ENCODE measurements at places on chromosomes 3 and 15.

- DNase-seq: no peak
Measured at GRCh38 chr3:108461661-108462111, 48.7 kb downstream of the MYH15 start.

DNA sequence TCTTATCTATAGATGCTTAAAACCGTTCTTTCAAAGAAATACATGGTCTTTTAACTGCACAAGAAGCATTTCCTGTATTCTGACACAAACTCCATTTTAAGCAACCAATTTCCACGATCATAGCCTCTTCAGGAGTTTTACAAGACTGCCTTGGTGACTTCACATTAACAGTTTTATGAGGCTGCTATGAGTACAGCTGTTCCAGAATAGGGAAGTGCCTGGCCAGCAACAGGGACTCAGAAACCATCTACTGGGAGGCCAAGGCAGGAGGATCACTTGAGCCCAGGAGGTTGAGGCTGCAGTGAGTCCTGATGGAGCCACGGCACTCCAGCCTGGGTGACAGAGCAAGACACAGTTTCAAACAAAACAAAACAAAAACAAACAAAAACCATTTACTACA, 78.4 kb downstream of the B3GNT5 start:
- DNase-seq: no peak

DNA sequence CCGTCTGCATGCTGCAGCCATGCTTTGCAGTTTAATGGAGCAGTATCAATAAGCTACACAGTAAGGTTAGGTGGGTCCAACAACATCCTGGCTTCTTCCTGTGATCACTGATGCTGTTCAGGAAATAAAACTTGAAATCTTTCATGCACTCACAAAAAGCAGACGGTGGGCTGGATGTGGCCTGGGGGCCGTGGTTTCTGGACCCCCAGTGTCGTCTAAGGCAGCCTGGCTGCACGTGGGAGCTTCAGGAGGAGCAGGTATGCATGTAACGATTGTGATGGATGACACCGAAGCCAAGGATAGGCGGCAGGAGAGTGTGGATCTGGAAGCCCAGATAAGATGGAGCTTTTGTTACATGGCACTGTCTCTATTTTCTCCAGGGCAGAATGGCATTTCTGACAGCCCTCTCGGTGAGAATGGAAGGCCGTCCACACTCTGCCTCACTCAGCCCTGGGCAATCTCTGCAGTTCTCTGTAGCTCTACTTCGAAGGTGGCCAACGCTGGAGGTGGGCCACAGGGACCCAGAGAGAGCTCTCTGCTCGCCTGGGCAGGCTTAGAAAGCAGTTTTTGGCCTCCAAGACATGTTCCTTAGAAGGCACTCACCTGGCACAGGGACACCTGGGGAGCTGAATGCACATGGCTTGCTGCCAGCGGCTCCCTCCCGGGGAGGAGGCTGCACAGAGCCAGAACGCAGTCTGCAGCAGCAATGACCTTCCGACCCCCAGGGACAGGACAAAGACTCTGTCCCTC, 46.4 kb upstream of the IQSEC1 start:
- DNase-seq: no peak

DNA sequence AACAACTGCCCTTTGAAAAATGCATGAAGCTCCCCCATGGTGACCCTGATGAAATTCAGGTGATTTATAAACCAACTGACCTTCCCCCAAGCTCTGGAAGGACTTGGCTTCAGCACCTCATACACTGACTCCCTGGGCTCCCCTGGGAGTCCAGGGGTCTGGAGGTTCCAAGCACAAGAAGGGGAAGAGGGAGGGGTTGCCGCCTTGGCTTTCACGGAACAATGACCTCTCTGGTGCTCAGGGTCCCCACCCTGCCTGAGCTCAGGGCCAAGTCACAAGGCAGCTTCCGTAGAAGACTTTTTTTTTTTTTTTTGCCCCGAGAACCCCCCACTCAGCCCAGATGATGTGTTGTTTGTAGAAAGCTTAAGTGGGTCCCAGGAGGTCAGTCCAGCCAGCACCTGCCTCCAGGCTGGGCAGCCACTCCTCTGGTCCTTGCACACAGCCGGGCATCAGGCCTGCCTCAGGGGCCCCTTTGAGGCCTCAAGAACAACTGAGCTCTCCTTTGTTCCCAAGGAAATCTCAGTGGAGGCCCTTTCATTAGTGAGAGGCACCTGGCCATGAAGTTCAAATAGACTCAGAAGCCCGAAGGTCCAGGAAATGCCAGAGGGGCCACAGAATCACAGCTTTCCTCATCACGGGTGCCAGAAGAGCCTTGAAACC, 14.0 kb upstream of the ALAS1 start:
- no peak for DNase-seq

GRCh38 chr3:51720292-51721061, 13.6 kb downstream of the GRM2 start:
- DNase-seq: no peak

GRCh38 chr3:44555723-44556122, 730 bp downstream of the ZKSCAN7 start:
- no peak for DNase-seq

- no peak for DNase-seq
Measured at GRCh38 chr3:119427669-119428068, 35.7 kb downstream of the TMEM39A start.

DNA sequence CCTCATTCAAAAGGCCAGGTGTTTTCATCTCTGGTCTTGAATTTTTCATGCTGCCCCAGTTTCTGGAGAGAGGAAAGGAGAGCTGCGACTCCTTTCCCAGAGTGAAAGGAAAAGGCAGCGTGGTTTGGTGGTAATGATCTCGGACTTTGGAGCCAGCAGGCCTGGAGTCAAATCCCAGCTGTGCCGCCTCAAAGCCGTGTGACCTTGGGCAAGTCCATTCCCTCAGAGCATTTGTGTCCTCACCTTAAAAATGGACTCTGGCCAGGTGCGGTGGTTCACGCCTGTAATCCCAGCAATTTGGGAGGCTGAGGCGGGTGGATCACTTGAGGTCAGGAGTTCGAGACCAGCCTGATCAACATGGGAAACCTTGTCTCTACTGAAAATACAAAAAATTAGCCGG, 4.7 kb upstream of the CCDC33 start:
- DNase-seq: no peak

All from NCI-H1694 treated with DMSO at 0.1 percent for 48 hours (cell line).